NCI-H1105 (cell line): ENCODE measurements at places on chromosomes 13 and 19.

GRCh38 chr19:49684251-49684982 lies 5.0 kb upstream of the ADM5 start:
- no peak for DNase-seq

DNA sequence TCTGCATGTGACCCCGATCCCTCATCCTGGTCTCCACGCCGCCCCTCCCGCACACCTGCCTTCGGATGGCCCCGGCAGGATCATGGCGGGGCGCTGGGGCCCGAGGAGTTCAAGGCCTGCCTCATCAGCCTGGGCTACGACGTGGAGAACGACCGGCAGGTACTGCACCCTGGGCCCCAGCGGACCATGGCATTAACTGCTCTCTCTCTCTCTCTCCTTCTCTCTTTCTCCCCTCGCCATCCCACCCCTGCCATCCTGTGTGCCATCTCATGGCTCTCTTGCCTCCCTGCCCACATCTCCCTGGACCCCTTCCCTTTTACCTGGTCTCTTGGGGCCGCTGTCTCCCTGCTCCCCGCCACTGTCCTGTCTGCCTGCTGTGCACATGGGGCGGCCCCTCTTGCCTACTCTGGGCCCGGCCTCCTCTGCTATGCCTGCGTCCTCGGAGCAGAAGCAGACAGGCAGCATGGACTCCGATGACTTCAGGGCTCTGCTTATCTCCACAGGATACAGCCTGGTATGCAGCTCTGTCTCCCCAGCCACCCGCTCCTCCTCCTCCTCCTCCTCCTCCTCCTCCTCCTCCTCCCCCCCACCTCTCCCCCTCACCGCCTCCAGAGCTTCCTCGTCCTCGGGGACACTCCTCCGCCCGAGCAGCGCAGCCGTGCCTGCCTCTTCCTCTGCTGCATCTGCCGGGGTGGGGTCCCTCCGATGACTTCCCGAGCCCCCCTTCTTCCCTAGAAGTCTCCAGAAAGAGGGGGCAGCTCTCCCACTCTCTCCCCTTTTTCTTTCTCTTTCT lies 16.2 kb downstream of the CAPN12 start:
- DNase-seq = no peak

GRCh38 chr13:26695360-26695705 lies 65.3 kb downstream of the GPR12 start:
- DNase-seq = no peak

DNA sequence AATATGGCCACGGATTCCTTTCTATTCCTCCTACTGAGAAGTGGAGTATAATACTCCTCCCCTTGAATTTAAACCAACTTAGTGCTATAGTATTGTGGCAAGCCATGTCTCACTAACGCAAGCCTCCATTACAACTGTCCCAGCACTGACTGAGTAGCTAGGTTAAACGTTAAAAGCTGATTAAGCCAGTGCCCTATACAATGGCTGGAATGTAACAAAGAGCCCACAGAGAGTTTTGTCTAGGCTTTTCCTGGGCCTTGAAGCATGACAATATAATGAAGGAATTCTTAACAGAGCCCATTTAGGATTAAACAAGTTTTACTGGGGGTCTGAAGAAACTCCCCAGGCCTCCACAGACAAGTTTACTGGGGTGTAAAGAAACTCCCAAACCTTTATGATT lies 254.5 kb upstream of the DACH1 start:
- DNase-seq = no peak

DNA sequence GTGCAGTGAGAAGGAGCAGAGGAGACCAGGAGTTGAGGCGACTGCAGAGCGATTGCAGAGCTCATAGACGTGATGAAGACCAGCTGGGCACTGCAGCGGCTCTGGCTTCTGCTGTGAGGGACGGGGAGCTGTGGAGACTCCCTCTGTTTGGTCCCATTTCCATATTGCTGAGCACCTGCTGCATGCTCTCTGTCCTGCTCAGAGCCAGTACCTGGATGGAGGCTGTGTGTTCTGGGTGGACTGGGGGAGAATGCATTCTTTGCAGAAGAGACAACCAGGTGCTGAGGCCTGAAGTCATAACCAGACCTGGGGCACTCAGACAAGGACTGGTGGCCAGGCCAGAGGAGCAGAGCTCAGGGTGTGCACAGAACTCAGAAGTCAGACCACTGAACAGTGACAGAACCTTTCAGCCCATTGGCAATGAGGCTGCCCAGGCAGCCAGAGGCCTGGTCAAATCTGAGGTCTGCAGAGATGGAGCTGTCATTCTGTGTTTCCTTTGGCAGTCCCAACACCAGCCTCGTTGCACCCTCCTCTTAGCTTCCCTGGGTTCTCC lies 1.3 kb upstream of the A1BG start:
- no peak for DNase-seq

DNA sequence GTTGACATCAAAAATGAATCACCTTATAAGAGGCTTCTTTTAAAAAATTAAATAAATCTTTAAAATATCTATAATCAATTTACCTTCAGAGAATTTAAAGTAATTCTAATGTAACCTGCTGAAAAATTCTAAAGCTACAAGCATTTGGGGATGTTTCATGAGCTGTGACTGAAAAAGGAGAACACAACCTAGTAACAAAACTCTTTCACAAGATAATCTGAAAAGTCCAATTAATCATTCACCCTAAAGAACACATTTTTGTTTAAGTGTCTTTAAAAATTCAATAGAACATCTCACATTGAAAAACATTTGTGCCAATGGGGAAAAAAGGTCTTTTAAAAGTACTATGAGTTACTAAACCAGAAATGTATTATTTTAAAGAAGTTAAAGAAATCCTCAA lies 22.8 kb downstream of the KLF12 start:
- no peak for DNase-seq

DNA sequence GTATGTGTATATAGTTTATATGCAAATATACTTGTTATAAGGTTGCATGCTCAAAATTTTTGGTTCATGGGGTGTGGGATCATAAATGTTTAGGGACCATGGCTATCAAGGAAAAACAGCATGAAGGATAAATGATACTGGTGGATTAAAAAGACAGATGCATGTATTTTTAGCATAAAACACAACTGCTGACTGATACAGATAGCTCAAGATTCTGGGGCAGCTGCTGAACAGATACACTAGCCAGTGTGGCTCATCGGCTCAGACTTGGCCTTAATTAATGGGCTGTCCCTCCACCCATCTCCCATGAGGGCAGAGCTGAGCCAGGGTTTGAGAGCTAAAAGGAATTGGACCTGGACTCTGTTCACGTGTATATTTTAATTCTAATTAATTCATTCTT lies 11.4 kb downstream of the ALOX5AP start:
- DNase-seq = no peak

DNA sequence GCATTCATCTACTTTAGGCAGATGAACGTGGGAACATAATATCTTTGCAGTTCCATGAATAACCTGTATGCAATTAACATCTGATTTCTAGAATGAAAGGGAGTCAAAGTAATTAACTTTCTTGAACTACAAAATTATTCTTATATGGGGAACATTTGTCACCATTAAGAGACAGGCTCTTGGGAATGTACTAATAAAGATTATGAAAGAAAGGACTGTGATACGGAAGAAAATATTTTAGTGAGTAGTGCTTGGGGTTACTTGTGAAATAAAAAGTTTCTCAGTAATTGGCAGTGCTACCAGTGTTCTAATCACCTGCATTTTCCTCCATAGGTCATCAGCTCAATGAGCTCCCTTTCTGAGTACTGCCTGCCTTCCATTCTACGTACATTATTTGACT lies 85.4 kb downstream of the FRY start:
- no peak for DNase-seq

GRCh38 chr13:85582890-85583289 lies 216.3 kb downstream of the SLITRK6 start:
- DNase-seq = no peak

GRCh38 chr13:59247171-59247570 lies 916.6 kb downstream of the DIAPH3 start:
- DNase-seq = peak; percentile 32

DNA sequence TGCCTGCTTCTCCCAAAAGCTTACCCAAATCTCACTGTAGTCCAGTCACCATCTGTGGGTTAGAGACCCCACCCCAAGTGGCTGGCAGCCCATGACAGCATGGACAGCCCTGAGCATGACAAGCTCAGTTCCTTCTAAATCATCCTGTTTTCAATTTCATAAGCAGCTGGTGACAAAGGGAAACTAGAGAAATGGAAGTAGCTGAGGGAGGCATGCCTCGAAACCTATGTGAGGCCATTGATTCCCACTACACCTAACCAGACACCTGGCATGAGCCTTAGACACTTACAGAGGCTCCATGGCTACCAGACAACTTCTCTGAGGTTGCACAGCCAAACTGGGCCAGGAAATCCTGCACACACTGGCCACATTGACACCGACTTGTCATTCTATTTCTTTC lies 56.2 kb downstream of the ABCC4 start:
- DNase-seq = no peak

DNA sequence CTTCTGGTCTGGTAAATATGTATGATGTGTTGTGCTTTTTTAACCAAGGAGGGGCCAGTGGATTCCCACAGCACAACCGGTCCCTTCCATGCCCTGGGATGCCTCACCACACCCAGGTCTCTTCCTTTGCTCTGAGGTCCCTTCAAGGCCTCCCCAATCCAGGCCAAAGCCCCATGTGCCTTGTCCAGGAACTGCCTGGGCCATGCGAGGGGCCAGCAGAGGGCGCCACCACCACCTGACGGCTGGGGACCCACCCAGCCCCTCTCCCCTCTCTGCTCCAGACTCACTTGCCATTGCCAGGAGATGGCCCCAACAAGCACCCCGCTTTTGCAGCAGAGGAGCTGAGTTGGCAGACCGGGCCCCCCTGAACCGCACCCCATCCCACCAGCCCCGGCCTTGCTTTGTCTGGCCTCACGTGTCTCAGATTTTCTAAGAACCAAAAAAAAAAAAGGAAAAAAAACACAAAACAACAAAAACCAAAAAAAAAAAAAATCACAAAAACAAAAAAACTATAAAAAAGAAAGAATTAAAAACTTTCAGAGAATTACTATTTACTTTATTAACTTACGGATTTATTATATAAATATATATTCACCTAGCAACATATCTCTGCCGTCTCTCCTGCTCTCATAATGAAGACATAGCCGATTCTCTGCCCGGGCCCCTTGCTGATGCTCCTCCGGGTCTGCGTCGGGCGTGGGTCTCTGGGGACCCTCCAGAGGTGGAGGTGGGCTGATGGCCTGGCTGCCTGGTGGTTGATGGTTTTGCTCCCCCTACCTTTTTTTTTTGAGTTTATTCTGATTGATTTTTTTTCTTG lies 14.4 kb downstream of the CAPN12 start:
- DNase-seq = peak; percentile 25

DNA sequence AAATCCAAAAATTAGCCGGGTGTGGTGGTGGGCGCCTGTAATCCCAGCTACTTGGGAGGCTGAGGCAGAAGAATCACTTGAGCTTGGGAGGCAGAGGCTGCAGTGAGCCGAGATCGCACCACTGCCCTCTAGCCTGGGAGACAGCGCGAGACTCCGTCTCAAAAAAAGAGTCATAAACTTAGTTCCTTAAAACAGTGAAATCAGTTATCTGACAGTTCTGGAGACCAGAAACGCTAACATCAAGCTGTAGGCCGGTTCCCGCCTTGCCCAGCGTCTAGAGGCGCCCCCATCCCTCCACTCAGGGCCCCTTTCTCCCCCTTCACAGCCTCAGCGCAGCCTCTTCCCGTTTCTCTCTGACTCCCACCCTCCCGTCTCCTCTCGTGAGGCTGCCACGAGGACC lies 11.9 kb downstream of the ADAT3 start:
- DNase-seq = no peak

GRCh38 chr19:5030822-5031221 lies 61.9 kb downstream of the KDM4B start:
- DNase-seq = no peak

GRCh38 chr13:62933809-62934208 lies 1518.2 kb upstream of the PCDH20 start:
- no peak for DNase-seq

- DNase-seq = no peak
Observed at GRCh38 chr13:102261809-102262208, 140.0 kb downstream of the FGF14 start.

DNA sequence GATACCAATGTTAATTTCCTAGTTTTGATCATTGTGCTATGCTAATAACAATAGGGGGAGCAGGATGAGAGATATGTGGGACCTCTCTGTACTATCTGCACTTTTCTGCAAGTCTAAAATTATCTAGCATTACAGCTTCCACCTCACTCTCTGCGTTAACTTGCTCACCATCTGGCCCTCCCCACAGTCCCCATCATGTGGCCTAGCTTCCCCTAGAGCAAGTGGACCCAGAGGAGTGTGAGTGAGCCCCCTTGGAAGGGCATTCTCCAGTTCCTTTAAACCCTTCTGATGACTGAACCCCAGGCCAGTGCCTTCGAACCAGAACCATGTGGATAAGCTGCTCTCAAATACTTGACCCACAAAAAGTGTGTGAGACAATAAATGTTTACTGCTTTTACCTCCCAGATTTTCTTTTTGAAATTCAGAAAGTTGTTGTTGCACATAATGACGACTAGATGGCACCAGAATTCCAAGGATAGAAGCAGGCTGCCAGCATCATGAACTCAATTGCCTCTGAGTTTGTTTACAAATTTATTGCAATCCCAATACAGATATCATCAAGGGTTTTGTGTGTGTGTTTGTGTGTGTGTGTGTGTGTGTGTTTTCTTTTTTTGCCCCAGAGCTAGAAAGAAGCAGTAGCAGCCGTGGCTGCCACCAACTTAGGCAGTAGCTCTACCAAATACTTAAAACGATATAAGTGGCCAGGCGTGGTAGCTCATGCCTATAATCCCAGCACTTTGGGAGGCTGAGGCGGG lies 49.0 kb upstream of the ZNF780A start:
- DNase-seq = peak; percentile 38

GRCh38 chr13:85241060-85241459 lies 558.2 kb downstream of the SLITRK6 start:
- no peak for DNase-seq
